ENCODE measurements at places on chromosomes 13 and 19. TPM values are rescaled to one million over a fixed set of nuclear protein-coding genes. Genes with fewer than 3 reads are reported as not detected.

Gene ENOX1
- not detected for total RNA-seq

Gene PIK3R2
- 11.4 TPM for total RNA-seq

Gene ZNF442
- total RNA-seq = 2.6 TPM

Gene FNDC3A
- 30.3 TPM for total RNA-seq

Gene SULT2A1
- not detected for total RNA-seq

Gene FCER2
- total RNA-seq = 0.26 TPM

Gene LGALS4
- 4.0 TPM for total RNA-seq

Gene PPP1R13L
- 25.7 TPM for total RNA-seq

Gene ATP13A1
- total RNA-seq = 108 TPM

Gene PRKCG
- total RNA-seq = not detected

Gene CHST8
- not detected for total RNA-seq

Gene CCDC9
- 39.6 TPM for total RNA-seq

Gene SCEL
- not detected for total RNA-seq
